ENCODE measurements at places on chromosomes 5 and 9. TPM values are rescaled to one million over a fixed set of nuclear protein-coding genes. Genes with fewer than 3 reads are reported as not detected.

The SLC6A19 gene
- total RNA-seq: 5.8 TPM

The NR2F1-AS1 gene
- 2.2 TPM for total RNA-seq

The LRRTM2 gene
- total RNA-seq: 0.67 TPM

The LECT2 gene
- total RNA-seq: not detected

The ZNF883 gene
- 0.39 TPM for total RNA-seq

The PIP5K1B gene
- 83.1 TPM for total RNA-seq

The ZNF474 gene
- total RNA-seq: not detected

All from left colon (tissue), 2 donors.